Anterior cingulate cortex (tissue), 58 donors: ENCODE measurements at places on chromosomes 3 and 15.
A peak's percentile ranks its signal among the peaks of the same experiment; 100 is the strongest.

DNA sequence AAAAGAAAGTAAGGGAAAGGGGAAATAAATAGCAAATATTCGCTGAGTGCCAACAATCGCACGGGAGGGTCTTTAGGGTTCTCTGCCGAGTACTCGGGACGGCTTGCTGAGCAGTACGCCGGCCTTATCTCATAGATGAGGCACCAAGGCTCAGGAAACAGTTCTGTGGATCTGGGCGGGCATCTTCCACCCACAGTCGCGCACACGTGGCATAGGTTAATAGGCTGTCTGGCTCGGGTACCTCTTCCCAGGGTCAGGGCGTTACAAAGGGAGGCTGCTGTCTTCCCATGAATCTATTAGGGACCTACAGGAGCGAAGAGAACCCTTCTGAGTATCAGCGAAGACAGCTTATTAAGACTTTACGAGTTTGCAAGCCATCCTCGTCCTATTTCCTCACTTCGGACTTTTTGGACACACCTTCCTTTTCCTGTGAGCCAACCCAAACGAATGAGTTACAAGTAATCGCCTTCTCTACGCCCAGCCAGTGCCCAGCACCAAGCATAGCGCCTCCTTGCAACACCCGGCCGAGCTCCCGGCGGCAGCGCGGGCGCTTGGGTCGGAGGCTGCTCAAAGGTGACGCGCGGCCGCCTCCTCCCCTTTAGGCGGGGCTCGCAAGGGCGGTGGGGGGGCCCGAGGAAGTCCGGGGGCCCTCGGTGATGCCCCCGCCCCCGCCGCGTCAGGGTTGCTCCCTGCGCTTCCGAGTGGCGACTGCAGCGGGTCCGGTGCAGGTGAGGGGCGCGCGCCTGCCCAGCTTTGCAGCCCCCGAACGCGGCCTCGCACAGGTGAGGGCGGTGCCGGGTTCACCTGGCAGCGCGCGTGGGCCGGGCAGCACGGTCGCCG is at the start of gene MCTP2:
Gene MCTP2 (plus strand): TSS at position 679 of the 840 bp plus-strand sequence. CDS start 66,705 bp downstream, outside the sequence.
- no peak for DNase-seq

GRCh38 chr3:112514527-112515128 is 15.4 kb upstream of the BTLA start:
- no peak for DNase-seq

- no peak for DNase-seq
These were observed 161.8 kb downstream of the EPHB1 start for GRCh38 chr3:134956844-134957243.

GRCh38 chr3:99249627-99250026 is 348.1 kb upstream of the DCBLD2 start:
- no peak for DNase-seq

GRCh38 chr3:89358281-89358680 is 250.9 kb downstream of the EPHA3 start:
- DNase-seq, result no peak

DNA sequence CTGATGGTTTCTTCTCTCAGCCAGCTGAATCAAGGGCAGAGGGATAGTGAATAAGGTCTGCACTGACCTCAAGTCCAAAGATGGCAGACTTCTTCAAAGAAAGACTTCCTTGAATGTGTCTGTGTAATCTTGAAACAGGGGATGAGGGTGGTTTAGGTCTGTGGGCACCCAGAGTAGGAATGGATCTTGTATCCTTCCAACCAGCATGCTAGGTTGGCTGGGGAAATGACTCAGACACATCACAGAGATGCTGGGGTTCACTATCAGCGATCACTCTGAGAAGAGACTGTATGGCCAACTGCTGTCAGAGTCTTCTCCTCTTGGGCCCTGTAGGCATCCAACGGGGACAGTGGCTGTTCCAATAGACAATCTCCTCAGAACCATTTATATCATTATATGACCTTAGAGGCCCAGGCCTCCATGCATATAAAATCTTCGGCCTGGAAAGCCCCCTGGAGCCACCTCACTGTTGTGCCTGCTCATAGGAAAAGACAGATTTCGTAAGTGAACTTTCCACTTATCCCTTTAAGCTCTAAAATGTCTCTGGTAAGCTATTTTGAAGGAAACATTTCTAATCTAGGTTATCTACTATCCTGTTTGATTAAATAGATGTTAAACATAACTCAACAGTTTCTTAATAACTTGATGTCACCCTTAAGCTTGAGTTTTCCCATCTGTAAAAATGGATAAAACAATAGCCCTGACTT is 58.5 kb downstream of the TIPARP start:
- DNase-seq, result no peak

GRCh38 chr3:179083977-179084376 is 12.4 kb upstream of the ZMAT3 start:
- DNase-seq, result no peak

- DNase-seq, result no peak
These were observed 35.7 kb upstream of the NECTIN3 start for GRCh38 chr3:111035902-111036301.

DNA sequence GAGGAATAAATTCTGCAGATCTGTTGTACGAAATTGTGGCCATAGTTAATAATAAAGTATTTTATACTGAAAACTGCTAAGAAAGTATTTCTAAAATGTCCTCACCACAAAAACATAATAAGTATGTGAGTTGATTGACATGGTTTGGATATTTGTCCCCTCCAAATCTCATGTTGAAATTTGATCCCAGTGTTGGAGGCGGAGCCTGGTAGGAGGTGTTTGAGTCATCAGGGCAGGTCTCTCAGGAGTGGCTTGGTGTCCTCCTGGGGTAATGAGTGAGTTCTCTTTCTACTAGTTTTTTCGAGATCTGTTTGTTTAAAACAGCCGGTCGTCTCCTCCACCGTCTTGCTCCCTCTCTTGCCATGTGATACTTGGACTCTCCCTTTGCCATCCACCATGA is 424.1 kb upstream of the KCNMB2 start:
- no peak for DNase-seq

GRCh38 chr3:124461838-124462632 is 268.2 kb upstream of the UMPS start:
- no peak for DNase-seq

DNA sequence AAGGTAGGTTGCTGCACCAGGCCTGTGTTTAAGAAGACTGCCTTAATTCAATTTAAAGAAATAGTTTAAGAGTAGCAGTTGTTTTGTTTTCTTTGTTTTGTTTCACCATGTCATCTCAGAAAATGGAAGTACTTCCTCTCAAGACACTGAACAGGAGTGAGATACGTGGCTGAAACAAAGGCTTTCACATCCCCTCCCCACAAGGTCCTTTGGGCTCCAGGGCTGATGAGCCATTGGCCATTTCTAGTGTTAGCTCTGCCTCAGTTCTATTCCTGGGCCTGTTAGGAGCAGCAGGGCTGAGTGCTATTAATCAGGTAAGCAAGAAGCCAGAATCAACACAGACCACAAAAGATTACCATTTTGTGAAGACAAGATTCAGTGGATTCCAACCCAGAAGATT is 132.8 kb downstream of the KCNAB1 start:
- no peak for DNase-seq

GRCh38 chr3:42680271-42680670 is 5.1 kb upstream of the KLHL40 start:
- DNase-seq, result no peak

- DNase-seq, result no peak
These were observed 44.8 kb upstream of the SLC41A3 start for GRCh38 chr3:126128504-126129397.

- DNase-seq, result peak; percentile 43
These were observed 67.6 kb downstream of the FNDC3B start for GRCh38 chr3:172106989-172107388.

DNA sequence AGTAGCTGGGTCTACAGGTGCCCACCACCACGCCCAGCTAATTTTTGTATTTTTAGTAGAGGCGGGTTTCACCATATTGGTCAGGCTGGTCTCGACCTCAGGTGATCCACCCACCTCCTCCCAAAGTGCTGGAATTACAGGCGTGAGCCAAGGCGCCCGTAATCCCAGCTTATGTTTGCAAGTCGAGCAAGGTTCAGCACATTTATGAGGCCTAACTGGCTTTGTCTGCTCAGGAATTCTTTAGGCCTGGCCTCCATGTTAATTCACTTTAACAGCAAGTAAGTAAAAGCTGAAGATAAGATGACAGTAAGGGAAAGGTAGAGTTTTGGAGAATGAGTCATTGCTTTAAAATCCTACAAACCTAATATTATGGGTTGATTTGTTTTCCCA is 24.6 kb downstream of the SIDT1 start:
- DNase-seq, result no peak

GRCh38 chr3:32869513-32870047 is 51.8 kb downstream of the TRIM71 start:
- no peak for DNase-seq

DNA sequence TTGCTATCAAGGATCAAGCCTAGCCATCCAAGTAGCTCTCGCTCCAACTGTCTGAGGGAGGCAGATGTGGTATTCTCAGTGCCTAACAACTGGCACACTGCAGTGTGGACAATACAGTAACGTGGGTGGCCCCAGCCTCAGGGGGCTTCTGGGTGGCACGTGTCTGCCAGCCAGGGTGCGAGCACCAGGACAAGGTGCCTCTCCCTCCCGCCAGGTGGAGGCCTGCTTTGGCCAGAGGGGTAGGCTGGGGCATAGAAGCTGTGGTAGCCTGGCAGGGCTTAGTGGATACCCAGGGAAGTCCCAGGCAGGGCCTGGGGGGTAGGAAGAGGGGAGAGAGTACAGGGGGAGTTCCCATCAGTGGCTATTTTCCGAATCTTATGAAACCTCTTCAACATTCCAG is 234.0 kb downstream of the PLCL2 start:
- DNase-seq, result no peak
